ENCODE measurements at places on chromosomes 5 and 9.

DNA sequence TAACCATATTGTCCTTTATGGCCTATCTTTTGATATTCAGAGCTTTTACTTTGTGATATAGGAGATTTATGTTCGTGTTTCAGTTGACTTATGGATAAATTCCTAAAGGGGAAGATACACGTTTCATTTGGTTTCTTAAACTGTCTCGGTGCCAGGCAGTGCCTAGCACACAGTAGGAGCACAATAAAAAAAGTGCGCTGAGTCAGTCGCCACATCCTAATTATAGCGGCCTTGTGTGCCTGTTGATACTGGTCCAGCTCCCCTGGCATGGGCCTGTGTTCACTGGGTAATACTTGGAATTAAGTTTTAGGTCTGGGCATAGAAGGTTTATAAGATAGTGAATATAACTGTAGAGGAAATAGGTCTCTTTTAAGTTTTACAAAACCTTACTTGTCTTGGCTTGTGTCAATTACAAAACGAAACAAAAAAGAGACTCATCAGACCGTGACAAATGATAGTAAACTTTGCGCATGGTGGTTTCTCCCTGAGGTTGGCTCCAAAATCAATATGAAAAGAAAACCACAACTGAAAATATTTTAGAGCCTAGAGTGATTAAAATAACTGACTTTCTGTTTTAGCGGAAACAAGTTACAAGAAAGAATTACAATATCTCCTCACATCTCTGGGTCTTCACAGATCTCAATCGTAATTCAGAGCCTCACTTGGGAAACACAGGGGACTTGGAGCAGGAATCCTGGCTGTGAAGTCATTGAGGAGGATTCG is 84.8 kb downstream of the MVB12B start:
- DNase-seq: no peak

DNA sequence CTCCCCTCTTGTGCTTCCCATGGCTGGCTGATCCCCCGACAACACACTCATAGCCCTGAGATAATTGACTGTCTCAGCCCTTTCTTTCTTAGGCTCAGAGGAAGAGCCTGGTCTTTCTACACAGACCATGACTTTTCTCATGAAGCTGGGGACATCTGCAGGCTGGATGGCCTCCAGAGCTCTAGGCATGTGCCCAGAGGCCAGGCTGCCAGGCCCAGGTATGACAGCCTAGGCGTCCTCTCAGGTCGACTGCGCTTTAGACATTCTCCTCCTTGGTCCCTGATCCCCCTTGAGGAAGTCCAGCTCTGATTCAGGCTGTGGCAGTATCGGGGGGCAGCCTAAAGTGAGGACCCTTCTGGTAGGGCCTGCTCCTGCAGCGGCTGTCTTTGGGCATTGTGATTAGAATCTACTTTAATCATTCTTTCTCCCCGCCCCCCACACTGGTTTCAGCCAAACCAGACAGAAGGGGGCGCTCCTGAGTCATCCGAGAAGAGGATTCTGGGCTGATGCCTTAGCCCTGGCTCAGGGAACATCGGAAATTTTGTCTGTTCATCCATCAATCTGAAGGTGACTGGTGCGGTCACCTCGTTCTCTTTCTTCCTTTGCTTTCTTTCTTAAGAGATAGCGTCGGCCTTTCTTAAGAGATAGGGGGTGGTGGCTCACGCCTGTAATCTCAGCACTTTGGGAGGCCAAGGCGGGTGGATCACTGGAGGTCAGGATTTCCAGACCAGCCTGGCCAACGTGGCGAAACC is 66.5 kb upstream of the HSPA9 start:
- peak; percentile 78 for DNase-seq

DNA sequence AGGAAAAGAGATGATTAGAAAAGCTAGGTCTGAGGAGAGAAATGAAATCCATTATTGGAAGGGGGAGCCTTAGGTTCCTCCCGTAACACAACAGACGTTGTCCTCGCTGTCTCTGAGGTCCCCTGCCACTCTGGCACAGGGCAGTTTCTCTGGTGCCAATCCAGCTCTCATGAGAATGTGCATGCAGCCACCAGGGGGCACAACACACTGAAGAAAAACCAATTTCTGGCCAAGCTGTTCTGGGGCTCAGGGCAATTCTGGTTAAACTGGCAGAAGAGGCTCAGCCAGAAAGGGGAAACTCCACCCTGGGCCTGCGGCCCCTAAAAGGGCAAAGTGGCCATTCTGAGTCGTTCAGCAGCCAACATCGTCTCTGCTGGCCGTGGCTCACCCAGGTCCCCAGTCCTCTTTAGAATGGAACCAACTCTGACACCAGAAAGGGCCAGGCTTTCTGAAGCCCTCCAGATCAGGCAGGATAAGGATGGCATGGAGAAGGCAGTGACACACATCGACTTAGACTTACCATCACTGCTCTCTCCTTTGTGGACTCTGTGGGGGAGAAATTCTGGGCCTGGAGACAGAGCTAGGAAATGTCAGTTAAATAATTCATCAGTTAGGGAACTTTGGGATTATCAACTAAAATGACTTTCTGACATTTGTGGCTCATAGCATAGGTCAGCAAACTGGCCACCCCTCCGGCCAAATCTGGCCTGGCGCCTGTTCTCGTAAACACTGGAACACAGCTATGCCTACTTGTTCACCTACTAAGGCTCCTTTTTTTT is 58.5 kb upstream of the GOLPH3 start:
- DNase-seq: peak; percentile 56

GRCh38 chr5:110496276-110496675 is 230.2 kb downstream of the TMEM232 start:
- DNase-seq: no peak

GRCh38 chr5:151633892-151634291 is 42.8 kb upstream of the FAT2 start:
- DNase-seq: no peak

DNA sequence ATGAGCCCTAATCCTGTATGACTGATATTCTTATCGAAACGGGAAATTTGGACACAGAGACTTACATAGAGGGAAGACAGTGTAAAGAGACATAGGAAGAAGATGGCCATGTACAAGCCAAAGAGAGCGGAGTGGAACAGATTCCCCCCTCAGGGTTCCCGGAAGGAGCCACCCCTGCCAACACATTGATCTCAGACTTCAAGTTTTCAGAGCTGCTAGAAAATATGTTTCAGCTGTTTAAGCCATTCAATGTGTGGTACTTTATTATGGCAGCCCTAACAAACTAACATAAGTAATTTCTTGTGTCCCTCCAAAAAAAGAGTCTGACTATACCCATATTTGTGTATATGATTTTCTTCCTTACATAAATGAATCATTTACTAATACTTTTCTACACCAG is 128.0 kb upstream of the STC2 start:
- DNase-seq: no peak

DNA sequence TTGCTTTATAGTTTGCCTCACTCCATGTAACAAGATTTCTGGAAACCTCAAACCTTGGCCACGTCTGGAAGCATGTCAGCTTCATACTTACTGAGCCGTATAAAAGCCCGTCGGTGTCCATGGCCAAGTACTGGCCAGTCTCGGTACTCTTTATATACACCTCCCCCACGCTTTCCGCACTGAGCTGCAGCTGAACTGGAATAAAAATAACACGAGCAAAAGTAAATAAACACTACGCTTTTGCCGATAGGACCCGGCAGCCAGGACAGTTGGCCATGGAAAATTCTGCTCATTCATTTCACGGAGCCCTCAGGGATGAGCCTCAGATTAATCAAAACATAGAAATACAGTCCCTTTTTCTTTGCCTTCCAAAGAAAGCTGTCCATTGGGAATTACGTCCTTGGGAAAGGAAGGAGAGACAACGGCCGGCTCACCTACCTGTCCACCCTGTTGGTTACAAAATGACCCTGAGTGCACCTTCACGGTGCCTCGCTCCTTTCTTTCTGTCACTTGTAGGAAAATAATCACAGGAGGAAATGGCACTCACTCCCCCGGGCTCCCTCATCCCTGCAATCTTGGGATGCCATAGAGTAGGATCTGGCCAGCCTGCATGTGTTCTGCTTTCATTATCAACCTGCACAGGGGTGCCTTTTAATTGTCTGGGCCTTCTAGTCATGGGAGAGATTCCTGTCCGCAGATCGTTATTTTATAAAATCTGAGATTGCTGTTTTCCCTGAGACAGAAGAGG is 85.1 kb downstream of the FGF1 start:
- DNase-seq: no peak

GRCh38 chr9:16551692-16552091 is 318.8 kb downstream of the BNC2 start:
- no peak for DNase-seq

- DNase-seq: no peak
Measured at GRCh38 chr9:84357275-84357674, 16.7 kb upstream of the SLC28A3 start.

- DNase-seq: no peak
Measured at GRCh38 chr9:104864675-104865104, 63.3 kb downstream of the ABCA1 start.

GRCh38 chr5:122937914-122938313 is 92.5 kb downstream of the SNX24 start:
- DNase-seq: no peak

- DNase-seq: no peak
Measured at GRCh38 chr5:73781107-73781768, 155.2 kb downstream of the ARHGEF28 start.

DNA sequence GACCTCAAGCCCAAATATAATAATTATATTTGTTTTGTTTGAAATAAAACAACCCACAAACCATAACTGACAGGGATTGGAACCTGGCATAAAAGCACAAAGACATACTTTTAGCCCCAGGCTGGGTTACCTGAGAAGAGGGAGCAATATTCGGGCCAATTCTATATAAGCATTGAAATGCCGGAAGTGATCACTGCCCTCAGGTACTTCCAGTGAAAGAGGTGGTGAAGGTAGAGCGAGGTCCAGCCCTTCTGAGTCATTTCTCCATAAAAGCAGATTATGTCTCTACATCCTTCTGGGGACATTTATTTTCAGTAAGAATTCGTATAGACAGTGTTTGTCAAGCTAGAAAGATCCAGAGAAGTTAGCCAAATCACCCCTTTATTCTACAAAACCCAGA is 59.6 kb downstream of the GCNT4 start:
- DNase-seq: no peak

- DNase-seq: no peak
Measured at GRCh38 chr5:171533153-171533552, 113.7 kb downstream of the FGF18 start.

DNA sequence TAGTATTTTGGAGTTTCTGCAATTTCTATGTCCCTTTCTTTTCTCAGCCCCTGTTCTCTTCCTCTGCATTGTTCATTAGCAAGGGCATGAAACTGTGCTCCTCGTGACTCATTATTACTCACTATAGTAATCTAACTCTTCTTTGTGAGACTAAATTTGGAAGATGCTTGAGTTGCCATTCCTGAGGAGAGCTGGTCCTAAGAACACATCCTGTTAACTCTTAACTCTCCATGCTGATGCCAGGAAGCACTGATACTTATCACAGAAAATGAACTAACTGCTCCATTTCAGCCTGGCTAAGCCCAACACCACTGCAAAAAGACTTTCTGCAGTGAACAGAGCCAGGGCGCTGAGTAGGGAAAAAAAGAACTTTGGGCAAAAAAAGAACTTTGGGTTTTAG is 10.6 kb upstream of the CSNK1A1 start:
- no peak for DNase-seq

DNA sequence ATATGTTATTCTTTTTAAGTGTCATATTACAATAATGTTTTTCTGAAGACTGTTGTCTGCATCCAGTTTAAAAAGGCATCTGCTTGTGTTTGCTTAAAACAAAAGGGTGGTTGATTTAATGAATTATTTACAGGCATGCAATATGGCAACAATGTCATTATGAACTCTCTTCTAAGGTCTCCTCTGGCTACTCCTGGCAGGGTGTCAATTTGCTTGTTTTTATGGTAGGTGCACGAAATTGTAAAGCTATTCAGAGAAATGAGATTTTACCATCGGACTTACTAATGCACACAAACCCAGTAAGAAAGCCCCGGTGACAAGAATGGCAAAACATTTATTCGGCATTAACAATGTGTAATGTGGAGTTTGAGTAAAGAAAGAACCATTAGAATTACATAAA is 539.8 kb upstream of the ZNF608 start:
- no peak for DNase-seq

GRCh38 chr5:177471610-177472356 is 1.7 kb downstream of the DBN1 start:
- DNase-seq: peak; percentile 56

DNA sequence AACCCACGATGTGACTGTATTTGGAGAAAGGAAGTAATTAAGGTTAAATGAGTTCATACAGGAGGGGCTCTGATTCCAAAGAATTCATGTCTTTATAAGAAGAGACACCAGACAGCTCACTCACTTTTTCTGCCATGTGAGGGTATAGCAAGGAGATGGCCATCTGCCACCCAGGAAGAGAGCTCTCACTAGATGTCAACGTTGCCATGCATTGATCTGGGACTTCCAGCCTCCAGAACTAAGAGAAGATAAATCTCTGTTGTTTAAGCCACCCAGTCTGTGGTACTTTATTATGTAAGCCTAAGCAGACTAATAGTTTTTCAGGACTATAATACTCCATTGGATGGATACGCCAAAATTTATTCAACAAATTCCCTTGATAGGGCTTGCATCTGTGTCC is 89.8 kb upstream of the RAD23B start:
- DNase-seq: no peak

GRCh38 chr5:32638309-32638708 is 53.0 kb downstream of the SUB1 start:
- DNase-seq: no peak

- DNase-seq: no peak
Measured at GRCh38 chr5:92380069-92380770, 997.1 kb upstream of the ARRDC3 start.

DNA sequence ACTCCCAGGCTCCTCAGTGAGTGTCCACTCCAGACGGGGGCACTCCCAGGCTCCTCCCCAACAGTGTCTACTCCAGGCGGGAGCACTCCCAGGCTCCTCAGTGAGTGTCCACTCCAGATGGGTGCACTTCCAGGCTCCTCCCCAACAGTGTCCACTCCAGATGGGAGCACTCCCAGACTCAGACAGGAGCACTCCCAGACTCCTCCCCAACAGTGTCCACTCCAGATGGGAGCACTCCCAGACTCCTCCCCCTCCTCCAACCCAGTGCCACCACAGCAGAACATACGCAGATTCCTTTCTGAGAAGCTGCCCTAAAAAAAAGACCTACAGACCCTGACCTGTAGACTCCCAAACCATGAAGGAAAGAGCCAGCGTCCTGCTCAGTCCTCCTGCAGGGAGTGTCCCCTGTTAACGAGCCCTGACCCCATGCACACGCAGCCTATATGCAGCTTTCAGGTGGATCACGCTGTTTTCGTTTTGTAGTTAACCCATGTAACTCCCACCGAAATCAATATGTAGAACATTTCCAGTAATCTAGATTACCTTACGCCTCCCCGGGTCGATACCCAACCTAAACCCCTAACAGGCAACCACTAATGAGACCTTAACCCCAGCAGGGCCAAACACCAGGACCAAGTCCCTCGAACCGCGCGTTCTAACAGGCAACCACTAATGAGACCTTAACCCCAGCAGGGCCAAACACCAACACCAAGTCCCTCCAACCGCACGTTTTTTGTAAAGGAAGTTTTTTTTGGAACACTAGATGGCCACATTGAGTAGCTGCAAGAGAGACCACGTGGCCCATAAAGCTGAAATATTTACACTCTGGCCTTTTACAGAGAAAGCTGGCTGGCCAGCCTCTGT is 15.7 kb downstream of the PNPLA7 start:
- DNase-seq: no peak
